ENCODE measurements at places on chromosomes 7 and 10.

DNA sequence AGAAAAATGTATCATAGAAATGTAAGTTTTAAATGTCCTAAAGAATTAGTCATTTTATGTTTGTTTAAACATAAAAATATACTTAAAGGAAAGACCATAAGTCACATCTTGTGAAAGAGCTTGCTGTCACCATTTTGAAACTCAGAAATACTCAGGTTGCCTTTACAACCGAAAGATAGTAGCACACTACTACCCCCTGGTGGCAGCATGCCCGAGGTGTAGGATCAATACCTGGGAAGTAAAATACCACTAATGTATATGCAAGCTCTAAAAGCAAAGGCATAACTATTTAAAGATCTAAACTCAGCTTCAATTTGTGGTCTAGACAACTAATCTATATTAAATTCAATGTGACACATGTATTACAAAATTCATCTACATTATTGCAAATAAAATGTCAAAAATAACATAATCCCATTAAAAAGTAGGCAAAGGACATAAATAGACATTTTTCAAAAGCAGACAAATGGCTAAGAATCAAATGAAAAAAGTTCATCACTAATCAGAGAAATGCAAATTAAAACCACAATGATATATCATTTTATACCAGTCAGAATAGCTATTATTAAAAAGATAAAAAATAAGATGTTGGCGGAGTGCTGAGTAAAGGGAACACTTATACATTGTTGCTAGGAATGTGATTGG, 47.7 kb upstream of the FGL2 start:
- DNase-seq = no peak

DNA sequence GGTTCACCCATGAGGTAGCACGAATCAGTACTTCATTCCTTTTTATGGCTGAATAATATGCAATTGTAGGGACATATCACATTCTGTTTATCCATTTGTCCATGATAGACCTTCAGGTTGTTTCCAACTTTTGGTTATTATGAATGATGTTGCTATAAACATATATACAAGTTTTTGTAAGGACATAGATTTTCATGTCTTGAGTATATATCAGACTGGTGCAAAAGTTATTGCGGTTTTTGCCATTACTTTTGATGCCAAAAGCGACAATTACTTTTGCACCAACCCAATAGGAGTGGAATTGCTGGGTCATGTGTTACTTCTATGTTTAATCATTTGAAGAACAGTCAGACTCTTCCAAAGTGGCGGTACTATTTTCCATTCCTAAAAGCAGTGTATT, 361.5 kb downstream of the RPS24 start:
- DNase-seq = no peak

DNA sequence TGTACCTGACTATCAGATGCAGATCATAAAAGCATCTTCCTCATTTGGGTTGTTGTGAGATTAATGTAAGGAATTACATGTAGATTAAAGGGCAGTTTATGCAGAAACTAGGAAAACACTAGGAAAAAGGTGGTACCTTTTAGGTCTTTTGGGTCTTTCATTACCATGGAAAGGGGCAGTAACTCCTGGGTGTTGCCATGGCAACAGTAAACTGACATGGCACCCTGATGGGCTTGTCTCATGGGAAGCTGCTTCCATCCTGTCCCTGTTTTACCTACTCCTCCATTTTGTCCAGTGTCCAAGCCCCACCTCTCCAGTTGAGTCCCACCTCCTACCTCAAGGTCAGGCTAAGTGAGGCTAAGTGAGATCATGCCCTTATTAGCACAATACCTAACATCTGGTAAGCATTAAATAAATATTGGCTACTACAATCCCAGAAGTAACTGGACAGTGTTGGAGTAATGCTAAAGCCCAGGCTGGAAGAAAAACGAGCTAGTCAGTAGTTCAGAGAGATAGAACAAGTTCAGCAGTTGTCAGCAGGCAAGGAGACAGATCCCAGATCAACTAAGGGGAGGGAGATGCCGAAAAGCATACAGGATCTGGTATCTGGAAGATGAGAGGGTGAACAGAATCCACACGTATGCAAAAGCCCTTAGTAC, 240.0 kb upstream of the AUTS2 start:
- DNase-seq = no peak

GRCh38 chr7:109879287-109879828, 1211.6 kb upstream of the LRRN3 start:
- DNase-seq = no peak

DNA sequence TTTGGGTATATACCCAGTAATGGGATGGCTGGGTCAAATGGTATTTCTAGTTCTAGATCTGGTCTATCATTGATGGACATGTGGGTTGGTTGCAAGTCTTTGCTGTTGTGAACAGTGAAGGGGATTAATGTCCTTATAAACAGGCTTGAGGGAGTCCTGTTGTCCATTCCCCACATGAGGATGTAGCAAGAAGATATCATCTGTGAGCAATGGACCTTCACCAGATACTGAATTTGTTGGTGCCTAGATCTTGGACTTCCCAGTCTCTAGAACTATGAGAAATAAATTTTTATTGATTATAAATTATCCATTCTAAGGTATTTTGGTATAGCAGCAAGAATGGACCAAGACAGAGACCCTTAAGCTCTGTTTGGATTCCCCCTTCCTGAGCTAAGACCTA, 72.2 kb upstream of the RELN start:
- DNase-seq = no peak

GRCh38 chr10:2122431-2123124, 385.3 kb upstream of the ADARB2 start:
- DNase-seq = no peak

DNA sequence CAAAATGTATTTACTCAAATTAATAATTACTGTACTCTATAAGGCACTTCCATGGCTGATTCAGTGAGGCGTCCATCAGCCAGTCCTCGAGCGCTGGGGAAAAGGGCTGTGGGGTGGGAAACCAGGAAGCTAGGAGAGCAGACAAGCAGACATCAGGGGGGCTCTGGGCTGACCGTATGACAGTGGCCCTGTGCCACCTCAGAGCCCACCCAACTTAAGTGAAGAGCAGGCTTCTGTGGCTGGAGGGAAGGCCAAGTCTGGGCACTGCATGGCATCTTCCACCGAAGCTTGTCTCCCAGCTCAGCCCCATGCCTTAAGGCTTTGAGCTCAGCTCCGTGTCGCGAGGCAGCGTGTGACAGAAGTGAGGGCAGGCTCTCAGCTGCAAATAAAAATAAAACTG, 464.5 kb upstream of the ZMIZ1 start:
- DNase-seq = no peak

- DNase-seq = peak; percentile 70
Observed at GRCh38 chr7:149496642-149497391, 792 bp downstream of the ZNF746 start.

- no peak for DNase-seq
Observed at GRCh38 chr7:153567426-153567825, 484.8 kb upstream of the DPP6 start.

DNA sequence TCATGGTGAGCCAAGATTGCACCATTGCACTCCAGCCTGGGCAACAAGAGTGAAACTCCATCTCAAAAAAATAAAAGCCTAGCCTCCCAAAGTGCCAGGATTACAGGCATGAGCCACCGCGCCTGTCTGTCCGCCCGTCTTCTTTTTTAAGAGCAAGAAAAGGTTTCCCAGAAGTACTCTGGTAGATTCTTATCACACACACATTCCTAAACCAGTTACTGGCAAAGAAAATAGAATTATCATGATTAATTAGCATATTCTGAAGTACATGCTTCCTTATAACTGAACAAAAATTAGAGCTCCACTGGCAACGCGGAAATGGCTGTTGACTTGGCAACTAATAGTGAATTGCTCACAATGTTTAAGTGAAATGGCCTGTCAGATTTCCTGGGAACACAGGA, 87.0 kb downstream of the ADK start:
- DNase-seq = no peak

DNA sequence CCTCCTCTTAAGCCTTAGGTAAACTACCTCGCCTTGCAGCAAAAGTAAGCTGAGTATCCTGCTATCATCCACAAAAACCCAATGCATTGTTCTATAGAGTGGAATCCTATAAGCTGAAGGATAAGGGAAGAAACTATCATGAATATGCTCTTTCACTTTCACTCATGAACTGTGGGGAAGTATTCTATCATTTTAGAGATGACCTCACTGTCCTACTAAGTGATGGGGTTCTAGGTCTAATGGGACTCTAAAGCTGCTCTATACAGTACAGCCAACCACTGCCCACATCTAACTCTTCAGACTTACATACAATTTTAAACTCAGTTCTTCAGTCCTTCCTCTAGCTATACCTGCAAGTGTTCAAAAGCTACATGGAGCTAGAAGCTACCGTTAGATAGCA, 16.2 kb downstream of the MKRN1 start:
- no peak for DNase-seq

DNA sequence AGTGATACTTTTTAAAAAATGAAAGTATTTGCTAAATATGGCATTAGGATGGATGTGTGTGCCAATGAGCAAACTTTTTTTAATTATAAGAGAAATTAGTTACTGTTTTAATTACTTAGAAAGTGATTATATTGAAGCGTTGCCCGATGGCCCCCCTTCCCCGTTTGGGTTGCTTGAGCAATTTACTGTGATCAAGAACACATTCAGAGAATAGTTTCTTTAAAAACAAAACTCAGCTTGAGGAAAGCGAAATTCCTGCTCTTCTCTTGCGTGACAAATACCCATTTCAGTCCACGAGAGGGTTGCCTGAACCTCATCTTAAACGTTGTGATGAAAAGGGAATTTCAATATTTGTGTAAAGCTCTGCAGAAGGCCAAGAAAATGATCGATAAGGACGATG, 234.1 kb downstream of the GATA3 start:
- no peak for DNase-seq

DNA sequence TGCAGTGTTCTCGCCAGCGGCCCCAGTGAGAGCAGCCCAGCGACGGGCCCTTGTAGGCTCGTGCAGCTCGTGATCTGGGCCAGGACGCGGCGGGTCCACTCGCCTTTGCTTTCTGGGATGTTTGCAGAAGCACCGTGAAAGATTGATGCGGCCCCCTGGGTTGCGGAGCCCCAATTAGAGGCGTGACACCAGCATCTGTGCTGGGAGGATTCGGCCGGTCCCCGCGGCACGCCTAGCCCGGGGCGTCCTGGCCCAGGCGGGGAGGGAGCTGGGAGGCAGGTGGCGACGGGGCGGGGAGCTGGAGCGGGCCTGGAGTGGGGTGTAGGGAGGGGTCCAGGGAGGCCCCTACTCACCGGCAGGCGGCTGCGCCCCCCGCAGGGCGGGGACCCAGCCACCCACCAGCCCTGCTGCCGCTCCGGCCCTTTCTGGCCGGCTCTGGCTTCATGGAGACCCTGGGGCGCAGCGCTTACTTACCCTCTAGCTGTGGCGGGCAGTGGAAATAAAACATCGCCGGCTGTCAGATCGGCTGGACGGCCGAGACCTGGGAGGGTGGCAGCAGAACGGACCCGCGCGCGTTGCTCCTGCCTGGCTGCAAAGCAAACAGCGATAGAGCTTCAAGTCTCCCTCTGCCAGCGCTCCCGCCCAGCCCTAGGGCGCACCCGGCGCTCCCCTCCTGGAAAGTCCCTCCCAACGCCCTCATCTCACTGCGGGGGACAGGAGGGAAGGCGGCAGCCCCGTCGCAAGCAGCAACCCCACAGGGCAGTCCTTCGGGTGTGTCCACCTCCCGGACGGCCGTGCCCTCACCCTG, 752 bp downstream of the DRGX start:
- DNase-seq = no peak

- no peak for DNase-seq
Observed at GRCh38 chr7:55555160-55555559, 17.1 kb downstream of the VOPP1 start.

DNA sequence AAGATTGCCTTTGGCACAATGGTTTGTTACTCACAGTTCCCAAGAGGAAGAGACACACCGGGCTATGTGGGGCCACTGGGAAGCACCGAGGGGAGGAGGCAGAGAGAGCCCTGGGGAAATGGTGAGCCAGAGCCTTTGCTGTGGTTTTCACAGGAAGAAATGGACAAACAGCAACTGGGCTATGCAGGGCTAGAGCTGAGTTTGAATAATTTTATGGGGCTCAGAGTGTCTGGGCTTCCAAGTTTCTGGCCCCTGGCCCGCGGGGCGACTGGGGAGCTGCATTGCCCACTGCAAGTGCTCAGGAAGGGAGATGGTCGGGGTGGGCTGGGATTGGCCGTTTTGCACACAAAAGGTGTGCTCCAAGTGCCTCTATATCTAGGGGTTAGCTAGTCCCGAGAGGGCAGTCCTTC, 92.6 kb downstream of the CHST15 start:
- DNase-seq = no peak

GRCh38 chr7:76512941-76513816, 2.8 kb downstream of the UPK3B start:
- peak; percentile 4 for DNase-seq
